ENCODE measurements at places on chromosomes 3 and 15. TPM values are rescaled to one million over a fixed set of nuclear protein-coding genes. Genes with fewer than 3 reads are reported as not detected.

DNA sequence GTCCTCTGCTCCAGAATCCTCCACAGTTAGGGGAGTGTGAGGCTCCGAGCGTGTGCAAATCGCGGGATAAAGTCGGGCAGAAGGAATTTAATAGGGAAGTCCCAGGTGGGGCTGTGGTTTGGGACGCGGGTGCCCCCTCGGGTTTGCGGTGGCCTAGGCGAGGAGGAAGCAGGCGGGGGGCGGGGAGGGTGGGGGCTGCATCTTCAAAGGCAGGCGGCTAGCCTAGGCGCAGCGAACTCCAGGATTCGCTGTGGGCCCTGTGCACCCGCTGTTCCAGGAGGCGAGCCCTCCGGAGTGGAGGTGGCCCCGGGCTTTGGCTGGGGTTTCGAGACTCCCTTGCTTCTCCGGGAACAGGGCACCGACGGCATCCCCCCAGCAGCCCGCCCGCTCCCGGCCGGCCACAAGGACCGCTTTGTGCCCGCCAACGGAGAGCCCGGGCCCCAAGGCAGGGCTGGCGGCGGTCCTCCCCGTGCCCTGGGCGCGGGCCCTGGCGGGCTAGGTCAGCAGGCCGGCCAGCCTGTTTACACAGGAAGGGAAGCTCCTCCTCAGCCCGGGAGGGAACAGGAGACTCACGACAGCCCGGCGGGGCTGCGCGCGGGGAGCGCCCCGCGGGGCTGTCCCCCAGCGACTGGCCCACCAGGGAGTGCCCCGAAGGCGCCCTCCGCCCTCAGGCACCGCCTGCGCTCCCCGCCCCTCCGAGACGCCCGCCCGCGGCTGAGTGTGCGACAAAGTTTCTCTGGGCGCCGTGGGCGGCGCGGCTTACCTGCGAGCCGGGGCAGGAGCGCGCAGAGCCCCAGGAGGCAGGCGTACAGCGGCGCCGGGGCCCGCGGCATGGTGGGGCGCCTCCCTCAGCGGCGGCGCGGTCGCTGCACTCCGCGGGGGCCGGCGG is 753 bp downstream of the ITGB5 start:
- peak; percentile 54 for DNase-seq

The PCLAF gene
- 70.6 TPM for total RNA-seq

The SH3BP5 gene
- total RNA-seq: 19.6 TPM

DNA sequence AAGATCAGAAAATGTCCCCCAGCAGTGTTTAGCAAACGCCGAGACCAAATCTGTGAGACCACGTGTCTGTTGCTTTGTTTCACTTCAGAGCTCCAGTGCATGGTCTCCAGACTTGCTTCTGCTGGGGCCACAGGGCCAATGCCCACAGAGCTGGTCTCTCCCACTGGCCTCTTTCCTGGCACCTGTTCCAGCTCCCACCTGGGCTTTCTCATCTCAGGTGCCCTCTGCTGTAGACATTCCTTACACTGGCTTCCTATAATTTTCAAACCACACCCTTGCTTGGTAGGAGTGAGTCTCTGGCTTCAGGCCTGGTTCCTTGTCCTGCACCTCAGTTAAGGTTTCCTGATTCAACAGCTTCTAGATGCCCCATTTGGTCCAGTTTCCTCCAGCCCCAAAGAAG is 243.1 kb downstream of the ADAMTS17 start:
- no peak for DNase-seq

DNA sequence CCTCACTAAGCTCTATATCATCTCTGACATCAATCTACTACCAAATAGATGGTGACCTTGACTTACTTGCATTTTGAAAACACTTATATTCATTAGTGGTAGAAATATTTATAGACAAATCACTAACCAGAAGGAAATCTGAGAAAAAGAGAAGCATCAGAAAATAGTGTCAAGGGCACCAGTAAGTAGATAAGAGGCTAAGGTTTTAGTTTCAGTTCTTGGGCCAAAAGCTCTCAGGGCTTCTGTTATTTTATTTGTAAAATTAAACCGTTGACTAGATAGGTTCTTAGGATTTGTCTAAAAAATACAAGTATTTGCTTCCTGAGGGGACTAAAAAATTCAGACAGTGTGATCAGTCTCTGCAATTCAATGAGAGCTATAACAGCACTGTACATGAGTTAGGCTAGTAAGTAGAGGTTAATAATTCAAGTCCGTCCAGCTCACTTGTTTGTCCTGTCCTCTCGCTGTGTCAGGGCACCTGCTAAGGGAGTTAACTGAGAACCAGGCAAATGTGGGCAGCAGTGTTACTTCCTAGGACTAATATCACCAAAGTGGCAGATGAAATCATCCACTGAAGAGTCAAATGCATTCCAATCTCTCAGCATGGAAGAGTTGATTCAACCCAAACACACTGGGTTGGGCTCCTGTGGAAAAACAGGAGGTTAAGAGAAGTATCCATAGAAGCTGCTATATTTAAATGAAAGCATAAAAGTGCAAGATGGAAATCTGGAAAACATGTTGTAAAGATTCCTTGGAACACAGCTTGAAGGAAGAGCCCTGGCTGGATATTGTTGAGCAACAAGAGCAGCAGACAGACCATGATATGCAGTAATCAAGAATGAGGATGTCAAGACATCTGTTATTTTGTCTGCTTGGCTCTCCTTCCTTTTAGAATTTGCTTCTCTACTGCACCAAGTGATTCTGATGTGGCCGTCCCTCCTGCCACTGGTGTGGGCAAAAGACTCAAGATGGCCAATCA is 134.9 kb upstream of the ZBTB20 start:
- no peak for DNase-seq

The MAP4 gene
- total RNA-seq: 135 TPM

GRCh38 chr3:82329300-82329699 is 567.9 kb upstream of the GBE1 start:
- DNase-seq: no peak

The ENTPD3 gene
- total RNA-seq: not detected

The SERPINI2 gene
- not detected for total RNA-seq

The GOLGA8S gene
- 0.29 TPM for total RNA-seq

GRCh38 chr3:132911741-132912415 is 126.3 kb upstream of the TMEM108 start:
- DNase-seq: no peak

The CYB561D2 gene
- 16.1 TPM for total RNA-seq

- no peak for DNase-seq
Measured at GRCh38 chr15:65095747-65096104, 19.2 kb downstream of the KBTBD13 start.

- DNase-seq: peak; percentile 58
Measured at GRCh38 chr15:63504979-63505841, 817 bp downstream of the USP3 start.

GRCh38 chr3:108296239-108296638 is at the start of gene HHLA2:
TSS of gene HHLA2 (plus strand) at chr3:108296548. CDS start at chr3:108351814, 55,266 bp downstream.
- DNase-seq: peak; percentile 60

- peak; percentile 61 for DNase-seq
Measured at GRCh38 chr3:183158551-183159006, 4.0 kb downstream of the LAMP3 start.
